ENCODE measurements at places on chromosomes 7 and 10.
A peak's percentile ranks its signal among the peaks of the same experiment; 100 is the strongest.

DNA sequence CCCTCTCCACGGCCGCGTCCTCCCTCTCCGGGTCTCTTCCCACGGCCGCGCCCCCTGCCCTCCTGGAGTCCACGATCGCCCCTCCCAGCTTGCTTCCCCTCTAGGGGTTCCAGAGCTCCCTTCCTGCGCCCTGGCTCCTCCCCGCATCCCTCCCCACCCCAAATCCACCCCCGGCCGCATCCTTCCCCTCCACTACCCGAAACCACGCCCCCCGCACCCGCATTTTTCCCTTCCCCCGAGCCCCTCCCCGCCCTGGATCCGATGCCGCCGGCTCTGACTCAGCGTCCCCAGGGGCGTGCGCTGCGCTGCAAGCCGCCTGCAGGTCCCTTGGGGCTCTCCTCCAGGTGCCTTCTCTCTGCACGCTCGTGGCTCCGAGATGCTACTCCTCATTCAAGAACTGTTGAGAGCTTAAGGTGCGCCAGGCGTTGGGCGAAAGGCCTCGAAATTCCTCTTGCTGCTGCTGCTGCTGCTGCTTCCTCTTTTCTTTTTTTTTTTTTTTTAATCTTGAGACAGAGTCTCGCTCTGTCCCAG lies 372 bp upstream of the TMEM130 start:
- DNase-seq, result peak; percentile 81

GRCh38 chr7:27181795-27182275 lies 3.2 kb downstream of the HOXA11 start:
- no peak for DNase-seq

GRCh38 chr7:147859033-147859432 lies 731.5 kb upstream of the C7orf33 start:
- no peak for DNase-seq

DNA sequence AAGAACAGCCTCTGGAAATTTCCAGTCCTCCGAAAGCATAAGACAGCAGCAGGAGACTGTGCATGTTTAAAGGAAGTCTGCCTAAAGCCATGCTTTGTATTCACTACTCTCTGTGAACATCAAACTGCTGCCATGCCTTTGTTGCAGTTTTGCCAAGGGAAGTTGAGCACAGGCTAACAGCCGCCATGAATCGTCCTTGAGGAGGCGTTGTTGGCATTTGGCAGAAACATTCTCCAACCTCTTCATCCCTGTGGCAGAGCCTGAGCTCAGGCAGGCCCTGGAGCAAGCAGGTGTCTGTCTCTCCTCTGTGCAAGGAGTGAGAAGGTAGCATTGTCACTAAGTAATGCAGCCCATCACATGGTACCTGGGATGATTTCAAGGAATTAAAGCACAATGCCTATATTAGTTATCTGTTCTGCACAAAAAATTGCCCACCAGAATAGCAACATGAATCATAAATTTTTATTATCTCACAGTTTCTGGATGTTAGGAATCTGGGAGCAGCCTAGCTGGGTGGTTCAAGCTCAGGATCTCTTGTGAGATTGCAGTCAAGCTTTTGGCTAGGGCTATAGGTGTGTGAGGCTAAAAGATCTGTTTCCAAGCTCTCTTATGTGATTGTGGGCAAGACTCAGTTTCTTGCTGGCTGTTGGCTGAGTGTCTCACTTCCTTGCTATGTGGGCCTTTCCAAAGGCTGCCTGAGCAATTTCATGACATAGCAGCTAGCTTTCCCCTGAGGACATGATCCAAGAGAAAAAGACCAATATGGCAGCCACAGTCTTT lies 46.5 kb upstream of the KIAA1217 start:
- peak; percentile 81 for DNase-seq

- DNase-seq, result no peak
These were observed 213.0 kb downstream of the BAMBI start for GRCh38 chr10:28890121-28890950.

GRCh38 chr10:118459642-118460193 lies 117.6 kb upstream of the FAM204A start:
- DNase-seq, result peak; percentile 85

DNA sequence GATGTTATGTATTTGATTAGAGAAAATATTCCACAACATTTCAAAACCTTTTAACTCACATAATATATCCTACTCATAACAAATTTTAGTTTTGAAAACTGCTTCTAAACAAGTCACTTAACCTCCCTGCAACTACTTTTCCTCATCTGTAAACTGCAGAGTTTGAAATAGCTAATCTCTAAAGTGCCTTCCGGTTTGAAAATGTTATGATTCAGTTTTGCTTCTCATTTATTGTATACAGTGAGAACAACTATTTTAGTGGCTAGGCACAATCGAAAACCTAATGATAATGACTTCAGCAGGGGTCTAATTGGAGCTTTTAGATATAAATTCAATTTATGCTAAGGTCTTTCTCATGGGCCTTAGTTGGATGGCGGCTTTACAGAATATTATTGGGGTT lies 30.7 kb upstream of the TEX47 start:
- DNase-seq, result no peak

- DNase-seq, result no peak
These were observed 156.2 kb downstream of the PARD3 start for GRCh38 chr10:34658934-34659333.

GRCh38 chr10:58373442-58373827 lies 11.8 kb upstream of the TFAM start:
- DNase-seq, result no peak

DNA sequence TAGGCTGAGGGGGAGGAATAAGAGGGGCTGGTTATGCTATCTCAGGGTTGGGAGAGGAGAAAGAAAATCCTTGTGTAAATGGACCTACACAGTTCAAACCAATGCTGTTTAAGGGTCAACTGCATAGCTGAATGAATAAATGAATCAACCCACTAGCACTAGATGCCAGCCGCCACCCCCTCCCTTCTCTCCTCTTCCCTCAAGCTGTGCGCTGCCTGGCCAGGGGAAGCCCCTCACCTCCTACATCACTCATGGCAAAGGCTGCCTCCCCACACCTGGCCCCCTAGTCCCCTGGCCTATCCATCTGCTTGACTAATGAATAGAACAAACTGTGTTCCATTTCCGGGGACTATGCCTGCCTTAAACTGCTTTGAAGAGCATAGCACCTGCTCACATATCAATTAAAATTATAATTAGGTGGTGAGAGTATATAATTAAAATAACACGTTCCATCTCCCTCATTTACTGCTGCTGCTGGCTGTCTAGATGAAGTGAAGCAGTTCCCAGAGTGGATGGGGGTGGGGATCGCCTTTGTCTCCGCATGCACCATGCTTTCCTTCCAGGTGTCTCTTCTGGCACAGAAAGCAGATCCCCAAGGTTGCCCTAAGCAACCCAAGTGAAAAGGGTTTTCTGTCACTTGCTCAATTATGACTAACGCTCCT lies 32.6 kb downstream of the GRID1 start:
- no peak for DNase-seq

GRCh38 chr10:18527687-18528086 lies 123.7 kb downstream of the NSUN6 start:
- DNase-seq, result no peak

GRCh38 chr10:133467286-133467911 lies 13.7 kb downstream of the SCART1 start:
- no peak for DNase-seq

DNA sequence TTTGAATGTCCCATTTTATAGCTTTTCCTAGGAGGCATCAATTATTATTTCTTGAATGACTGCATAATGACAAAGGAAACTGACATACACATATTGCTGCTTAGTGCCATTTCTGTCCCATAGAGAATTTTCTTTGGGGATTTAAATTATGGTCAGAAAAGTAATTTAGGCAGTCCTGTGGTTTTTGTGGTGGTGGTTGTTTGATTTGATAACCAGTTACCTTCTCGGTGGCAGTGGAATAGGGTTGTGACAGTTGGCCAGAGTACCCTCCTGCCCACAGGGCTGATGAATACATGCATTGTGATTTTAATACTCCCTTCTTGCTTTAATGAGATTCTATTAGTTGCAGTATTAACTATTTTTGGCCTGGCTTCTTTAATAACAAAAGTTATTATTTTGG lies 6.6 kb upstream of the SGCE start:
- DNase-seq, result no peak

DNA sequence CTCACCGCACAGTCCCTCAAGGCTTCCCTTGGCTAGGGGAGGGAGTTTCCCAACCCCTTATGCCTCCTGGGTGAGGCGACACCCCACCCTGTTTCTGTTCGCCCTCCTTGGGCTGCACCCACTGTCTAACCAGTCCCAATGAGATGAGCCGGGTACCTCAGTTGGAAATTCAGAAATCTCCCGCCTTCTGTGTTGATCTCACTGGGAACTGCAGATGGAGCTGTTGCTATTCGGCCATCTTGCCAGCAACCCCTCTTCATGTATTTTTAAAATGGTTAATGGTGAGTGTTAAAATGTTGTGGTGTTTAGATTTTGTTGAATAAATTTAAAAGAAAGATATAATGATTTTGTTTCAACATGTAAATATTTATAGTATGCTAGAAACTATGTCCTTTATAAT lies 22.0 kb downstream of the UMAD1 start:
- peak; percentile 46 for DNase-seq

DNA sequence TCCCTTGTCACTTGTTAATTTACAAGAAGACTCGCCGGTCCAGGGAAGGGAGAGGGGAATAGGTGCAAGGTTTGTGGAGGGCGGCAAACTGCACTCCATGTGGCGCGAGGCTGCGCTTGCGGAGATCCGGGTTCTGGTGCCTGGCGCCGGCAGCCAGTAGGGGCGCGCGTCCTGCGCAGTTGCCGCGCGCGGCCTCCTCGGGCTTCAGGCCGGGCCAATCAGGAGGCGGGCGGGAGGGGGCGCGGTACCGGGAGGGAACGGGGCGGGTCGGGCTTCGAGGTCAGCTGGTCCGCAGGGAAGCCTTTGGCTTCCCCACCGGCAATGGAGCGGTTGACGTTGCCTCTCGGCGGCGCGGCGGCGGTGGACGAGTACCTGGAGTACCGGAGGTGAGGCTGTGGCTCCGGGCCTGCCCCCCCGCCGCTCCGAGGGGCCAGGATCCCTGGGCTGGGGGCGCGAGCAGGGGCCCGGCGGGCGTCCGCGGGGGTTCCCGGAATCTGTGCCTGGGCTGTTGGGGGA lies at the start of gene FAM221A:
TSS of gene FAM221A (plus strand) at position 302 of the 516 bp plus-strand sequence. CDS start at position 322, 20 bp downstream.
- DNase-seq, result peak; percentile 98

GRCh38 chr10:35435824-35436223 lies 99.5 kb downstream of the CCNY start:
- DNase-seq, result no peak

- DNase-seq, result peak; percentile 37
These were observed 878 bp downstream of the SEC61A2 start for GRCh38 chr10:12130237-12130872.

DNA sequence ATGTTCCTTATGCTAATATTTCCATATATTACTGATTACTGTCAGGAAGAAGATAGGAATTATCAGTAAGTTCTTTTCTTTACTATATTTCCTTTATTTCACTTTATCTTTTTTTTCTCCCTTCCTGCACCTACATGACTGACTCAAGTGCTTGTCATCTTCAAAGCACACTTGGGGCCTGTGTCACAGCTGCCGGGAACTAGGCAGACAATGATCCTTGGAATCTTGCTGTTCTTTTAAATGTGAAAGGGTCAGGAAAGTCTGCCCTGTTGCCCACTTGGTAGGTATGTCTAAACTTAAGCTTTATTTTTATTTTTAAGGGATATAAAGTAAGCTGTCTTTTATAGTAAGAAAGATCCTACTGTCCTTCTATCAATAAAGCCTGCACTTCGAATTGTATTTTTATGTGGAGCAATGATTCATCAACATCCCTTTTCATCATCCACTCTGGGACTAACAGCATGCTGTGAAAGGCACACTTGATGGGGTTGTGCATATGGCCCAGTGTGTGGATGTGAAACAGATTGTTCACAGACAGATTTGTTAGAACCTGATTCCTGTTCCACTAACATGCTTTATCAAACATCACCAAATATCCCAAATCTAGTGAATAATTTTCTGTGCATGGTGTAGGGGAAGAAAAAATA lies 556.9 kb downstream of the DNAJB9 start:
- no peak for DNase-seq

DNA sequence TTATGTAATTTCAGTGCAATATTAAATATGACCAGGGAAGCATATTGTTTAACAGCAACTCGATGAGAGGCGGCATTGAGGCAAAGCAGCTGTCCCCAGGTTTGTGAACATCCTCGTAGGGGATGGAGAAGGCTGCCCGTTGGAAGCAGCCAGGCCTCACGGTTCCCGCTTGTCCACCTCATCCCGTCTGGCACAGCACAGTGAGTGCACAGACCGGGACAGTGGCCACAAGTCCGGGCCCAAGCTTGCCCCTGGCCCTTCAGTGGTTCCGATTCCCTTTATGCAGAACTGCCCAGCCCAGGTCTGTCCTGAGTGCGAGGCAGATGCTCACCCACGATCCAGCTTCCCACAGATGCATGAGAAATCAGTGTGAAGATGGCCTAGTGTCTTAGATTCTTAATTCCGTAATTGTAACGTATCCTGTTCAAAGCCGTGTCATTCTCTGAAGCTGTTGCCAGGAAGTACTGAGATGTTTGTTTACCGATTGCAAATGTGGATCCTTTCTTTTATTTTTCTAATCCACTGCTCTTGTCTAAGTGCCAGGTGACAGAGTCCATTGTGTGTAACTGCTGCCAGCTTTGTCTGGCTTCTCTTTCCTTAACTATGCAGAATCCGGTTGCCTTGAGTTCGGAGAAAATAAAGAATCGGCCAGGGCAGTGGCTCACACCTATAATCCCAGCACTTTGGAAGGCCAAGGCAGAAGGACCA lies 35.5 kb downstream of the PFKP start:
- no peak for DNase-seq

GRCh38 chr10:93313798-93314197 lies 168.3 kb downstream of the MYOF start:
- DNase-seq, result no peak

GRCh38 chr7:107768263-107768662 lies 24.3 kb downstream of the CBLL1 start:
- no peak for DNase-seq

GRCh38 chr7:17302575-17303142 lies 4.2 kb downstream of the AHR start:
- DNase-seq, result no peak

DNA sequence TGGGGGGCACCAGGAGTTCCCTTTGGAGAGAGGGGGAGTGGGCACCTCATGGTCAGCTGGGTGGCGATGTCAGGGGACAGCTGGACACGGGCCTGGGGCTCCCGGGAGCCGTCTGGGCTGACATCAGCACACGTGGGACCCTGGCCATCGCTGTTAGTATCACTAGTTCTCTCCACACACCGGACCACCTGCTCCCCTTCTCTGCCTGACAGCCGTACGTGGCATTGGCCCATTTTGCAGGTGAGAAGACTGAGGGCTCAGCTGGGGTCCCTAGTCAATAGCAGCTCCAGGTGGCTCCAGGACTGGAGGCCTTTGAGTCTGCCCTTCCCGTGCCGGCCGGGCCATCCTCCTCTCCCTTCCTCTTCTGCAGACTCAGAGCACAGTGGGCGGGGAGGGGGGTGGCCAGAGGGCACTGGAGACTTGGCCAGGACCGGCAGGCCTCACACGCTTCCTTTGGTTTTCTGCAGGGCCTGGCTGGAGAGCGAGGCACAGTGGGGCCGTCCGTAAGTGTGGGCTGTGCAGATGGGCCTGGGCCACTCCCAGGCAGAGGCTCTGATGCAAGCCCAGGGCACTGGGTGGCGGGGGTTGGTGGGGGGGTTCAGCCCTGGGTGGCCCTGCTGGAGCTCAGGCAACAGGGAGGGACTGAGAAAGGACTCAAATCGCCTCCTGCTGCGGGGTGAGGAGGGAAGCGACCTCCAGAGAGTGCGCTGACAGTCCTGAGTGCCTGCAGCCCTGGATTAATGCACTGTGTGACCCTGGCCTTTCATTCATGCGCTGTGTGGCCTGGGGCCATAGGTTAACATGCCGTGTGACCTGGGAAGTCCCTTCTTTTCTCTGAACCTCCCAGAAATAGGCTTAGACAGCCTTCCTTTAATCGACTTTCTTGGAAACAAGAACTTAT lies 78.2 kb downstream of the MYL10 start:
- peak; percentile 54 for DNase-seq

GRCh38 chr10:49050906-49051305 lies 64.4 kb downstream of the VSTM4 start:
- no peak for DNase-seq
